ENCODE measurements at places on chromosomes 5 and 9.

DNA sequence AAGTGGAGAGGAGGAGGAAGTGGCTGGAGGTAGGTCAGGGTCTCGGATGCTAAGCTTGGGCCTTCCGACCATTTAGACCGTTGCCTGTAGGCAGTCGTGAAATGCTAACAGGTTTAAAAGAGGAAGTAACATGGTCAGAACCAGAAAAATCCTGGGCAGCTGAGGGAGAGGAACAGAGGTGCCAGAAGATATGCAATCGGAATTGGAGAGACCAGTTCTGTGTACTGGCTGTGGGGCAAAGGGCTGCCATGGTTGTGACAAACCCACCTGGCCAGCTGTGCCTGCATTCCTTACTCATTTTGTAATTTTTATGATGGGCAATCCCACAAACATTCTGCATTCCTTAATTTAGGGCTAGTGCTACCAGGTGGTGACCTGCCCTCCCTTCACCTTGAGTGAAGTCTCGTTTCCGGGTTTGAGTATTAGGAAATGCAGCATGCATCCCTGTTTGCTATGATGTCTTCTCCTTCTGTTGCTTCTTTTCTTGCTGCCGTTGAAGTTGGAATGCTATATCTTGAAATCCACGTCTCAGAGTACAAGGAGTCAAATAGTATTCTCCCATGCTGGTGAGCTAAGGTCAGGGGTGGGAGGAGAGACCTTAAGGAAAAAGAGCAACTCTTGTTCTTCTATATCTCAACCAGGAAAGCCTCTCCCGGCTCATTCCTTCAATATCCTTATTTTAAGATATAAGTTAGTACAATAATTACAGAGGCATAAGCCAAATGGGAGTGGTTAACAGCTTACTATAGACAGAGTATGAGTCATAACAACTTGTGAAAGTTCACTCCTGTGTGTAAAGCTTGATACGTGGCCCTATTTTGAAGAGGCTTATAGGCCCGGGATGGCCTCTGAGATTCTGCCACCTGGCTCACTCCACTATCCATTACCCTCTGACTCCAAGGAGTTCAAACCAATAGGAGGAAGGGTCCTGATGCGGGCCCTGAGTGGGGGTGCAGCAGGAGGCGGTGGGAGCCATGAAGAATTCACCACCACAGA is 37.0 kb downstream of the B4GALT1 start:
- DNase-seq = no peak

DNA sequence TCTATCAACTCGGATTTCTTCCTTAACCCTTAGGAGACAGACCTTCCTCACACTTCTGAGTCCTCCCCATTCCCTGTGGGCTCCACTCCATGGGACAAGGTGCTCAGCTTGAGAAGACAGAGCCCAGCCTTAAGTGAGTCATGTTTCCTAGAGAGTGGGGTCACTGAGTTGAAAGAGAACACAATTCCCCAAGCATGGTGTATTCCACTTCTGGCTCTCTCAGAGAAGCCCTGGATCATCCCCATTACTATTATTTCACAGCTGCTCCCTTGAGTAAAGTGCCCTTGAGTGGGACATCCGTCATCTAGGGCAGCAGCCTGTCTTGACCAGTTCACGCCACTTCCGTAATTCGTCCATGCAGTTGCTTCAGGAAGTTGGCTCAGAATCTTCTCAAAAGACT is 604.8 kb downstream of the BNC2 start:
- no peak for DNase-seq

DNA sequence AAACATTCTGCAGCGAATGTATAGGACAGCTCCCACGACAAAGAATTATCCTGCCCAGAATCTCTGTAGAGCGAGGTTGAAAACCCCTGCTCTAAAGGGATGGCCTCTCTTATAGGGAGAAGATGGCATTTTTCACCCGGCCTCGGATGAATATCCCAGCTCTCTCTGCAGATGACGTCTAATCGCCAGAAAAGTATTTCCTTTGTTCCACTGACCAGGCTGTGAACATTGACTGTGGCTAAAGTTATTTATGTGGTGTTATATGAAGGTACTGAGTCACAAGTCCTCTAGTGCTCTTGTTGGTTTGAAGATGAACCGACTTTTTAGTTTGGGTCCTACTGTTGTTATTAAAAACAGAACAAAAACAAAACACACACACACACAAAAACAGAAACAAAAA is 17.4 kb upstream of the RARS1 start:
- DNase-seq = no peak

GRCh38 chr5:50751064-50751657 is 84.7 kb downstream of the PARP8 start:
- DNase-seq = no peak

DNA sequence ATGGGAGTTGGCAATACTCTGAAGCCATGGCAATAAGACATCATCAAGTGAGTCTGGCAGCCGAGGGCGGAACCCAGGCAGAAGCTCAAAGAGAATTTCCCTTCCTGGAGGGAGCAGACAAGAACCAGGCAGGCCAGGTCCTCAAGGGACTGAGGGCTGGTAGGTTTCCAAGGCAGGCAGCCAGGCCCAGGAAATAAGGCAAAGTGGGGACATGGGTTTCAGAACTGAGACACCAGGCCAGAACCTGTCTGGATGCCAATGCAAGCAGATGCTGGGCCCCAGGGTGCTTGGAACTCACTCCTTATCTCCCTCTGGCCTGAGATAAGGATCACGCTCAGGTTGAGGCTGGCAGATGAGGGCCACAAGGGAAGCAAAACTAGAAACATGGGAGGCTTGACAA is 8.9 kb downstream of the TSSK1B start:
- DNase-seq = no peak

GRCh38 chr9:14348373-14349145 is 34.6 kb upstream of the NFIB start:
- DNase-seq = no peak

- no peak for DNase-seq
These were observed 364.6 kb upstream of the TRPC7 start for GRCh38 chr5:136729901-136730355.

DNA sequence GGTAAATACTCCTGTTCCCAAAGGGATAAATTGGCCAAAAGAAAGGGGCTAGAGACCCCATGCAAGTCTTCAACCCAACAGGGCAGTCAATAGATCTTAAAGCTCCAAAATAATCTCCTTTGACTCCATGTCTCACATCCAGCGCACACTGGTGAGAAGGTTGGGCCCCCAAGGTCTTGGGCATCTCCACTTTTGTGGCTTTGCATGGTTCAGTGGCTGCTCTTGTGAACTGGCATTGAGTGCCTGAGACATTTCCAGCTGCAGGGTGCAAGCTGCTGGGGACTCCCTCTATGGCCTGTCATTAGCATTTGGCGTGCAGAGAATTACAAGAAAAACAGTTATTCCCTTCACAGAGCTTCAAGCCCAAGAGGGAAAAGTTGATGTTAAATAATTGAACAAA is 224.7 kb downstream of the MTRR start:
- no peak for DNase-seq

- no peak for DNase-seq
These were observed 609.4 kb upstream of the COX7C start for GRCh38 chr5:86008293-86008692.

DNA sequence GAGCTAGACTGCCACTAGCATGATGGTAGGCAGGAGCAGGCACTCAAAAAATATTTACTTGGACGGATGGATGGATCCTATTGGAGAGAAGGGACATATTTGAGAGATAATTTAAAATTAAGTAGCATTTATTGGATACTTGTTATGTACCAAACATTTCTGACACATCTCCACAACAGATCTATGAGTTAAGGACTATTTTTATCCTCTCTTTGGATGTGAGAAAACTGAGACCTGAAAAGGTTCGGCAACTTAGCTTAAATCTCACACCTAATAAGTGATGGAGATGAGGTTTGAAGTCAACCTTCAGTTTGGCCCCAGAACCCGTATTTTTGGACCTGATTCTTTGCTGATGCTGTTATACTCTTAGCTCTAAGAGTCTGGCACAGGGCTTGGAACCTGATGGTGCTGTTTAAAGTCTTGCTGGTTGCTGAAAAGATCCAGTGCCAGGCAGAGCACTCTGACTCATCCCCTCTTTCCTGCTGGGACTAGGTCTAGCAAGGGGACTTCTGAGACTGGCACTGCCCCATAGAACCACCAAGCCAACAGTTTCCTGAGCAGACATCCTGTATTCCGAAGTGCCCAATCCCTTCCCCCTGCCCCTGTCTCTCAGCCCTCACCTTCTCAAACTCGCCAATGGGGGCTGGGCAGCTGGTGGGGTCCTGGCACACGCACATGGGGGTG is 15.6 kb downstream of the SPARC start:
- DNase-seq = no peak

DNA sequence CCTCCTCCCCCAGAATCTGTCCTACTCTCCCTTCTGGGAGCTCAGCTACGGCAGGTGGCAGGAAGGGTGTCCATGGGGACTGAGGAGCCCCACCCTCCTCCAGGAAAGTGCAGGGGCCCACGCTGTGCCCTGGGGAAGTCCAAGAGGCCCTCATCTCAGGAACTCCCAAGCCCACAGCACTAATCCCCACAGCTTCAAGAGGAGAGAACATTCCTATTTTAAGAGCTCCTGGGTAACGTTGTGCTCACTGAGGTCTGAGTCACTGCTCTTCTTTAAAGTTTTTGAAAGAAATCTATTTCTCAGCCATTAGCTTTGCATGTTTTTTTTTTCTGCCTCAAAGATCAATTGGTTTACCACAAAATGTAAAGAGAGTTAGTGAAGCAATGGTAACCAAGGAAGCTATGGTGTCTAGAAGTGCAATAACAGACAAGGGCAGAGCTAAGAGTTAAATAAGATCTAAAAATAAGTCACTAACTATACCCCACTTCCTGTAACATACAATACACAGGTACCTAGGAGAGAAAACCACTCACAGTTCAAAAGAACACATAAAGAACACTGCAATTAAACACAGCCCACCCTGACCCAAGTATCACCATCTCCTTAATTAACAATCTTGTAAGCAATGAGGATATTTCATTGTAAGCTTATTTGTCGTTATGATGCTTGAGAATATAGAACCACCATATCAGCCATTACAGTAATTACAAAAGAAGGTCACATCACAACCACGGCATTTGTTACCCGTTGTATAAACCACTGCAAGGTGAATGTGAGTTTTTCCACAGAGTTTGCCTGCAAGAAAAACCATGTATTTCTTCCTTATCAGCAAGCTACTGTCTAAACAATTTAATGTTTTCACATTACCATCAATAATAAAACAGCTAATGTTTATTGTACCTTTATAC is 382.3 kb upstream of the SLC30A5 start:
- DNase-seq = no peak

- no peak for DNase-seq
These were observed 450.8 kb upstream of the TLE4 start for GRCh38 chr9:79120941-79121340.

DNA sequence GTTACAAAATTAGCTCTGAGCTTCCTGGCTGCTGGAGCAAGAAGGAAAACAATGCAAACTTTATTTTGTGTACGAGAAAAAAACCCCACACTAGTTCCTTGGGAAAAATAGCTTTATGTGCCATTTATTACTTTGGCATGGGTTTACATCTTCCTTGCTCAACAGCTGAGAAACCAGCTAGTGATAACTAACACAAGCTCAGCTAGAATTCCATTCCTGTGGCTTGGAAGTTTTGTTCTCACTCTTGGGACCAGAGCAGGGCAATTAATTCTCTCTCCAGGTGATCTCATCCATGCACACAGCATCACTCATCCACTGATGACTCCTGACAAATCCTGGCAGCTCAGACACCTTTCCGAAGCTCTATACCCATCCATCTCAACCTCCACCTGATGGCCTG is 104.1 kb downstream of the CRB2 start:
- DNase-seq = no peak

GRCh38 chr5:3373391-3373790 is 222.2 kb upstream of the IRX1 start:
- no peak for DNase-seq

- DNase-seq = no peak
These were observed 173.1 kb downstream of the CACNA1B start for GRCh38 chr9:138050472-138051330.

- no peak for DNase-seq
These were observed 203.1 kb downstream of the FSTL4 start for GRCh38 chr5:133409210-133409674.

DNA sequence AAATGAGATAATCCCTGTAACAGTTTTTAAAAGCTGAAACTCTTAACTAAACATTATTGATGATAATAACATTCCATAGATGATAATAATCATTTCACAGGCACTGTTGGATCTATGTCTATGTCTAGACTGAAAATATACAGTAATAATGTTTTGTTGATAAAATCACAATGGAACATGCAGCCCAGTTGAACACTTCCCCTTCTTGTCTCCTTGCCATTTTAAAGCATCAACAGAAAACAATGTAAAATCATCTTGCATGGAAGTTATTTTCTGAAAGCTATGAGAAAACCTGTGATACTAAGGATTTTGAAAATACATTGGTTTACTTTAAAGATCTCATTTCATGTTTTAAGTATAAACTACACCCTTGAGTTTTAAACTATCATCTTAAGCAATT is 1.9 kb downstream of the GAPT start:
- DNase-seq = no peak

DNA sequence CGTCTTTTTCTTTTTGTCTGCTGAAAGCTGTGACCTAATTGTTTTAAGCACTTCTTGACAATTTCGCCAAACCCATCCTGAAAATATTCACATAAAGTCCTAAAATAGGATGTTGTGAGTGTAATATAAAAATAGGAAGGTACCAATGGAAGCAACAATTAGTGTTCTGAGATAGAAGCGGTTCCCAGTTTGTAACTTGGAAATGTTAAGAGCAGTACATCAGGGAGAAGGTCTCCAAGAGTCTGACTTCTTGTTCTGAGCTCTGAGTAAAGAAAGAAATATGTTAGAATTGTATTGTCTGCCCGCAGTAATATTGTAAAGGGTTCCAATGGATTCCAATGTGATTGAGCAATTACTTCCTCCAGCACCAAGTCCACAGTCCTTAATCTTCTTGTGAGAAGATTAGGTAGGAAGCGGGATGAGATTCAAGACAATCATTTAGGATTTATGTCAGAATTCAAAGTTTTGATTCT is 3.9 kb downstream of the VCAN start:
- no peak for DNase-seq

DNA sequence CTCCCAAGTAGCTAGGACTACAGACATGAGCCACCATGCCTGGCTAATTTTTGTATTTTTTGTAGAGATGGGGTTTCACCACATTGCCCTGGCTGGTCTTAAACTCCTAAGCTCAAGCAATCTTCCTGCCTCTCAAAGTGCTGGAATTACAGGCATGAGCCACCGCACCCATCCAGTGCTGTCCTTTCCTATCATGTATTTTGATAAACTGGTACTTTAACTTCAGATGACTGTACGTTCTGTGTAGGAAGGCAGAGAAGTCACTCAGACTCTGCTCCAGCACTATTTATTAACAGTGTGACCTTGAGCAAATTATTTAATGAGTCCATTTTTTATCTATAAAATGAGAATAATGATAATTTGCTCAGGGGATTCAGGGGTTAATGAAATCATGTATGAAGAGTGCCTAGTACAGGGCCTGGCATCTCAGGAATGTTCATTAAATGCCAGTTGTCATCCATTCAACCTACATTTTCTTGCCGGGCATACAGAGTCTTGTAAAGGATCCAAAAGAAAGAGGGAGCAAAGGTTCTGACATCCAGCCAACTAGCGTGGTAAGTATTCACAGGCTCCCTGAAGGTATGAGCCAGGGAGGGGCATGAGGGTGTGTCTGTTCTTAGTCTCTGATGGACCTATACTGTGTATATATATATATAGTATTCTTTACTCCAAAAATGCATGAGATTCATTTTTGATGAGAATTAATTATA is 201.9 kb downstream of the PBX3 start:
- no peak for DNase-seq
